Spinal cord (tissue), 10 donors: ENCODE measurements at places on chromosomes 3 and 15. TPM values are rescaled to one million over a fixed set of nuclear protein-coding genes. Genes with fewer than 3 reads are reported as not detected.

DNA sequence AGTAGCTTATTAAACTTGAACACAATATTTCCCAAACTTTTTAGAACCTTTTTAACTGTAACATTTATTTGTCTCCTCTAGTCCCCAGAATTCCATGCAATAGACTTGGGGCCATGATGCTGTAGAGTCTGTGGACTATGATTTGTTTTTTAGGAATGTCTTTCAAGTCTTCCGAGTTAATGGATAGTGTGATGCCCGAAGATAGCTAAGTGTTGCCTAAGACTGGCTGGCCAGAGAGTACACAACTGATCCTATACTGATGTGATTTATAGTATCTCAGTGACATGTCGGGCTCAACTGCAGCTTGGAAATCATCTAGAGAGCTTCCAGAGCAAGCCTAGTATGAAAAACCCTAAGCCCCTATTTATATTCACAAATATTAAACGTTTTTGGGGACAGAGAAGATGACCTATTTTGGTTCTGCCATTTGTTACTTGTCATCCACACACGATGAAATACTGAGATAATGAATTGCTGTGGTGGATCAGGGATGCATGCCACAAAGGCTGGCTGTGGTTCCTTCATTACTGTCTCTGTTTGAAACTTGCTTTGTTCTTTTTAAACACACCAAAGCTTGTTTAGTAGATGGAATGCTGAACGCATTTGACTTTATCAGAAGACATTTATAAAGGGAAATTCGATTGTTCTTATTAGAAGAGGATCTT lies 507.4 kb downstream of the TAFA4 start:
- no peak for DNase-seq

ZNF639 gene
- 61.4 TPM for total RNA-seq

DNA sequence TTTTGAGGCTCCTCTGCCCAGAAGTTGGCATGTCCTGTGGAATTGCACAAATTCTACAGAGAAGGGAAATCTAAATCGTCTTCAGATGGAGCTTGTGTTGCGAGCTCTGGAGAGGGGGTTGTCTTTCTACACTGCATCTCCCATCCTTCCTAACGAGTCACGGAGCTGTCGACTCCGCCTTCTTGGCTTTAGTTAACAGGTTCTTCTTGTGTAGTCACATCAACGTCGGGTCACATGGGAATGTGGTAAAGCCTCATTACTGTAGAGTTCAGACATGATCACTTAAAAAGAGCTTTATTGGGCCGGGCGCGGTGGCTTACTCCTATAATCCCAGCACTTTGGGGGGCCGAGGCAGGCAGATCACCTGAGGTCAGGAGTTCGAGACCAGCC lies 60.0 kb downstream of the DNASE1L3 start:
- no peak for DNase-seq

- DNase-seq, result no peak
Observed at GRCh38 chr3:22485954-22486353, 717.2 kb upstream of the UBE2E2 start.

DNA sequence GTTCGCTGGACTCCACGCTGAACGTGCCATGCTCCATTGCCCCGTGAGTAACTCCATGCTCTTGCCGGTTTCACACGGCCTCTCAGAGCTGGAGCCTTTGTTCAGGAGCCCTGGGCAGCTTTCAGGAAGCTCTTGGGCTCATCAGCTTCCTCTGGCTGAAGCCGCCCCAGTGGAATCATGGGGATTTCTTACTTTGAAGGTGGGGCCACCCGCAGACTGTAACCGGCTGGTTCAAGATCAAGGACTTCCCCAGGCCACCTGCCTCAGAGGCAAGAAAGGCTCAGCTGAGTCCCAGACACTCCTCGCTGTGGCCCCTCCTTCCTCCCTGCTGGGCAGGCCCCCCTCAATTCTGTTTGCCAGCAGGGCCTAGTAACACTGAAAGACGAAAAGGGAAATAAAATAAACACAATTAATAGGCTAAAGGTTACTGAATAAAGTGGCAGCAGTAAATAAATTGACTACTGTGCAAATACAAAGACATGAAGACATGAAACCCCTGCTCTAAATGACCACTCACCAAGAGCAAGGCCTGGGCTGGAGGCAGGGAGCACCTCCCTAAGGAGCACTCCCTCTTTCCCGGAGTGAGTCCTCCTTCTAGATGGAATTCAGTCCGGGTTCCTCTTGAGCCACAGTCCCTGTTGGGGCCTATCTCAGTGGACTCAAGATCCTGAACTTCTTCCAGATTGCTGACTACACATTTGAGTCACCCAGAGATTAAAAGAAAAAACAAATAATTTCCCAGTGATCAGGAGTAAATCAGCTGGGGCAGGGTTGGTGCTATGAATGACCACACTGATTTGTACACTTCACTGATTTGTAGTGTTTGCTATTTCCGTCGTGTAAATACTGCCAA lies 51.0 kb downstream of the ZDHHC19 start:
- peak; percentile 20 for DNase-seq

DNA sequence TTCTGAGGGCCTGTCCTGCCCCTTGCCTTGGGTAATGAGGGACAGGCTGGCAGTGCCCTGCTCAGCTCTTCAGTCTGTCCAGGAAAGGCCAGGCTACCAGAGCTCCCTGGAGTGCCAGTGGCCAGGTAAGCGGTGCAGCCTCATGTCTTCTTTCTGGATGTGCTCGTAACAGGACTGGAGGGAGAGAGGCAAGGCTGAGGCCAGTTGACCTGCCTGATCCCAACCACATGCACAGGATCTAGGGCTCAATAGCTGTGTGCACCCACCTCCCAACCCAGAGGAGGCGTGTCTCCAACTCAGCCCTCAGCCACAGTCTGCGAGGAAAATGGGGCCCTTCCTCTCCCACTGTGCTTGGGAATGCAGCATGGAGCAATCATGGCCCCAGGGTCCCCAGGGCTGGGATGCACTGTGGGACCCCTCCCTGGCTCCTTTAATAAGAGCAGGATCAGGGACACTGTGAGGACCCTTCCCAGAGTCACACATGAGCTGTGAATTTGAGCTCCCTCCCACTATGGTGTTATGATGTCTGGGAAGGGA lies 22.5 kb downstream of the ALS2CL start:
- DNase-seq, result no peak

DNA sequence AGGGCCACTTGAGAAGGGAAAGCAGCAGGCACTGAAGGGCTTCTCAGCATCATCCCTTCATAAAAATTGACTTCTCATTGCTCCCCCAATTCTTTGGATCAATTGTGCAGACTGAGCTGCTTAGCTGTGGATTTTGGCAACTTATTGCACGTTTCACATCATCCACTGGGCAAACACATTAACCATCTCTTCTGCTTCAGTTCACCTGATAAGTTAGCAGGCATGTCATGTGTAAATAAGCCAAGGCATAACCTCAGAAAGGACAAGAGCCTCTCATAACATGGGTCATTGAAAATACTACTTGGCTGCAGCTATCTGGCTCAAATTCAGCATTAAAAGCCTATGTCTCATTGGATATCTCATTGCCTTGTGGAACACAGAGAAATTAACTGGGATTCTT lies 366.5 kb downstream of the LRRC3B start:
- DNase-seq, result no peak

DNA sequence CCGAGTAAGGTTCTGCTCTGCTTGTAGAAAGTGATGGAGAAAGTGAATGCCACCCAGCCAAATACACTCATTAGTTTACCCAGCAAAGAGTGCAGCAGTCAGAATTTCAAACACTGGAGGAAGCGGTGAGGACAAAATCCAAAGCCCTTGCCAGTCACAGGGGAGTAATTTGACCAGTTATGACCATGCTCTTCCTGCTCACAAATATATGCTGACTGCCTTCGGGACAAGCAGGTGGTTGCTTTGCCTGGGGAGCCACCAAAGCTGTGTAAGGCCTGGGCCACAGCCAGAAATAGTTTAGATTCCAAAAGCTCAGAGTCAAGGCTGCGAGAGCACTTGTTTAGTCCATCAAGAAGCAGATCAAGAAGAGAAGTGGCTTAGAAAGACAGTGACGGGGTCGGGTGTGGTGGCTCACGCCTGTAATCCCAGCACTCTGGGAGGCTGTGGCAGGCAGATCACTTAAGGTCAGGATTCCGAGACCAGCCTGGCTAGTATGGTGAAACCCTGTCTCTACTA lies 51.0 kb upstream of the ATP13A3 start:
- DNase-seq, result no peak

DNA sequence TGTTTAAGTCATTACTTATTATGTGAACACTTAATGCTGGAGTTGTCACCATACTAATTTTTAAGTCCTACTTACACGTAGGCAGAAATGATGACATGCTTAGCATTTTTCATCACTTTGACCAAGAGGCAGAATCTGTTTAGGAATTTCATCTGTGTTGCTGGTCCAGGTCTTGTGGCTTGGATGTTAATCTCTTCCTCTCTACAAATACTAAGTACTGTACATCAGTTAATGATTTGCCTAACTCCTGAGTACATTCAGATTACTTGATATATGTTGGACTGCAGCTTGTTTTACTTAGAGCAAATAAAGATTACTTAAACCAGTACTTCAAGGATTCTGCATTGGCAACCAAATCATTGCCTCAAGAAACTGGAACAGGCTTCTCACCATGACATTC lies 8.6 kb downstream of the SNRK start:
- DNase-seq, result no peak

GRCh38 chr3:97647441-97647982 lies 117.0 kb upstream of the ARL6 start:
- no peak for DNase-seq

SMCO1 gene
- not detected for total RNA-seq

SH2D7 gene
- total RNA-seq, result not detected

ELL3 gene
- total RNA-seq, result 6.2 TPM

DNA sequence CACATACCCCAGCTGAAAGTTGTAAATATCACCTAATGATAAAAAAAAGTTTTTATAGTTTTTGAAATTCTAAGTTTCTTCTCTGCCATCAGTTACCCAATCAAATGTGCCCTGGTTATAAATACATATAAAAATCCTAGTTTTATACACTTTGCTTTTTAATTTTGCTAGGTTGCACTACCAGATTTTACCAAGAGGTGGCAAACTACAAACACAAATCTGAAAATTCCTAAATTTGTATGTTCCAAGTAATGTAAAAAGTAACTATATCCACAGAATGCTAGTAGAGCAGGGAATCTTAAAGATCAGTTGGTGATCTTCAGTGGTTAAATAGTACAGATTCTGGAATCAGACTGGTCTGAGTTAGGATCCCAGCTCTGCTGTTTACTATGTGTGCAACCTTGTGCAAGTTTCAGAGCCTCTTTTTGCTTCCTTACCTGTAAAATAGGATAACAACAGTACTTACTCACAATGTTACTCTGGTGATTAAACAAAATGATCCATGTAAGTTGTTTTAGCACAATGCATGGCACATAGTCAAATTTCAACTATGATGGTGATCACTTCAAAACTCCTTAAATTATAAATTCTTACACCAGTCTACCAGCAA lies 11.0 kb downstream of the TRPM7 start:
- DNase-seq, result peak; percentile 46

DNA sequence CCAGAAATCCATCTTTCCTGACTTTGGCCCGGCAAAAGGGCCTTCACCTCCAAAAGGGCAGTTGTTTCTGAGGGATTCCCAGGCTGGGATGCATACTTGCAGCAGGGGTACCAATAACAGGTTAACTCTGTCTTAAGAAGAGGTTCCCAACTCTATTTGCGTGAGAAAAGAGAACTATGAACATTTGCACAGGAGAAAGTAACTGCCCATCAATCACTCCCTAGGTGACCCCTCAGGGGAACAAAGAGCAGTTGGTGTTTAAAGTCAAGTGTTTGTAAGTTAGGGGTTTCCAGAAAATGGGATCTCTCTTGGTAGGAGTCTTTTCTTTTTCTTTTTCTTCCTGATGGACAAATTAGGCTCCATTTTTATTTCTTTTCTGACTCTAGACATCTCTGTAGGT lies 97.3 kb downstream of the EPHB1 start:
- no peak for DNase-seq

- peak; percentile 57 for DNase-seq
Observed at GRCh38 chr15:26771578-26772153, 1.2 kb downstream of the GABRB3 start.

SLC27A2 gene
- total RNA-seq, result 3.8 TPM

KIF7 gene
- total RNA-seq, result 11.2 TPM

TMEM207 gene
- total RNA-seq, result not detected

DNA sequence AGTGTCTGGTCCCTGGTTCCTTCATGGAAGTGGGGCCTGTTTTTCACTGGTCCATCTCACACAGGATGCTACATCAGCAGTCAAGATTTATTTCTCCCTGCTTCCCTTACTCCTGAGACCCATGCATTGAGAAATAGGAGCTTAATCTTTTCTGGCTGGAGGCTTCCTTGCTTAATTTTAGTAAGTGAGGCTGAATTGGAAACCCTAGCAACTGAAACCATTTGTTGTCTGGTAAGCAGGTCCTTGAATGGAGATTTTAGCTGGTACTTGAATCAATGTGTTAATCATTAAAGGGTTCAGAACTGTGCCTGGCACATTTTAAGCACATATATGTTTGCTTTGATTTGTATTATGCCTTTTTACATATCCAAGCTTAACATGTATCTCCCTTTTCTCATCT lies 20.2 kb upstream of the MEF2A start:
- DNase-seq, result no peak

RETNLB gene
- total RNA-seq, result not detected
